ENCODE measurements at places on chromosomes 5 and 9.

DNA sequence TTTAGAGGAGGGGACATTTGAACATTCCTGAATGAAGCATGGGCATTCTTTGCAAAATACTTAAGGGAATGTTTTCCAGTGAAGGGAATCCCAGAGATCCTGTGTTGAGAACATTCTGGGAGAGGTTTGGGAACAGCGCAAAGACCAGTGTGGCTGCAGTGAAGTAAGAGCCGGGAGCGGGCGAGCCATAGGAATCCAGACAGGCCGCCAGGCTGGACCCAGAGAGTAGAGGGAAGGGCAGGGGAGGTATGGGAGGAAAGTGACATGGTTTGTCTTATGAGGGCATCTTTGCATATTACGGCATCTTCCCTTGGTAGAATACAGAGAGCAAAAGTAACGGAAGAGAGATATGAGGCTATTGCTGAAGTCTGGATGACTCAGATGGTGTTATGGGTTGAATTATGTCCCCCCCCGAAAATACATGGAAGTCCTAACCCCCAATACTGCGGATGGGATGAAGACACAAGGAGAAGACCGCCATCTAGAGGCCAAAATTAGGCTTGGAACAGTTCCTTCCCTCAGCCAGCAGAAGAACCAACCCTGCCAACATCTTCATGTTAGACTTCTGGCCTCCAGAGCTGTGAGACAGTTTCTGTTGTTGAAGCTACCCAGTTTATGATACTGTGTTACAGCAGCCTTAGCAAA lies 268.2 kb downstream of the MAST4 start:
- DNase-seq: no peak

GRCh38 chr9:133207021-133207531 lies 2.0 kb downstream of the OBP2B start:
- DNase-seq: no peak

DNA sequence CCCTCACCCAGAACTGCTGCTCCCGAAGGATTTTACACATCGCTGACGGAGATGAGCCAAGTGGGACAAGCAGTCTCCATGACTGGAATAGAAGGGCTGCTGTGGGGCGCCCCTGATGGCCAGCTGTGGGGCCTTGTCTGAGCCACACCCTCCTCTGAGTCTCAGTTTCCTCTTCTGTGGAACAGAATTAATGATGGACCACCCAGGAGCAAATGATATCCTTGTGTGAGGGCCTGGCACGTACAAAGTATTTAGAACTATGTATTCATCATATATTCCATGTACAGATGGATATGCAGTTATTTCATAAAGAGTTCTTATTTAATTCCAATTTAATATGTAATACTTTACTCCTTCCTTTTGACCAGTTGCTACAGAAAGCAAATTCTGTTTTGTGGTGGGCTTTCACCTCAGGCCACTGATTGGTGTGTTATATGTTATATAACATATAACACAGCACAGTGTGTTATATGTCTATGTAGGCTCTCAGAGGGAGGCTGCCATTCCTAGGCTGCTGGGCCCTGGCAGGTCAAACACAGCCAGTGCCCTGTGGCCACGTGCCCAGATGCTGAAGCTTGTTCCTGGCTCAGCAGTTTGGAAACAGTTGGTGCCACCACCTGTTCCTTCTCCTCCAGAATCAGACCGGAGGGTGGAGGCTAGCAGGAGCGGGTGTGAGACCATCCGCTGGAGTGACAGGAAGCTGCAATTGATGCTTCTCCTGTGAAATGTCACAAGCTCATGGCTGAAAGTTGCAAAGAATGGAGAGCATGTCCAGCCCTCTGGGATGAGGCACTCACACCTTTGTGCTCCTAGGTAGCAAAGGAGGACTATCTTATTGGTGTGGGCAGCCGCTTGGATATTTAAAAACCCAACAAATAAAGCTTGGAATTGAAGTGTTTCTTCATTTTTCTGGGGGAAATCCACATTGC lies 4.4 kb upstream of the FGD3 start:
- no peak for DNase-seq

- DNase-seq: no peak
Observed at GRCh38 chr5:13989832-13990231, 45.3 kb upstream of the DNAH5 start.

GRCh38 chr9:70137577-70137976 lies 93.9 kb downstream of the MAMDC2 start:
- no peak for DNase-seq

GRCh38 chr9:32965999-32966722 lies 35.3 kb downstream of the APTX start:
- DNase-seq: peak; percentile 5

GRCh38 chr5:78162253-78162862 lies 132.1 kb downstream of the AP3B1 start:
- DNase-seq: peak; percentile 59

GRCh38 chr5:4720831-4721230 lies 419.3 kb upstream of the ADAMTS16 start:
- no peak for DNase-seq

DNA sequence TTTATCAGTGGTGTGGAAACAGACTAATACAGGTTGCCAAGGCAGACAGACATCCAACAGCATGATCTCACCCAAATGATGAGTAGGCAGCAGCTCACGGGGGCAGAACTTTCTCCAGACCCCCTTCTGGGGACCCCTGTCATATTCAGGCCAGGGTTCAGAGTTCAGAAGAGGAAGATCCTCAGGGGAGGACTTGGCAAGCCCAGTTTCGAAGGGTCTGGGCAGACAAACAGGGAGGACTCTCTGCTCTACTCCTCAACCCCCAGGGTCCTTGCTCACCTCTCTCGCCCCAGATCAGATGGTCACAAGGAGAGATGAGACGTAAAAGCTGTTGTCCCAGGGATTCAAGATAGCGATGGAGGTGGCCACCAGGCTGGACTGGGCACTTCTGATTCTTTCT lies 215.1 kb upstream of the MVB12B start:
- DNase-seq: no peak

- no peak for DNase-seq
Observed at GRCh38 chr5:150626853-150627276, 13.6 kb upstream of the SYNPO start.

GRCh38 chr5:84080908-84081307 lies 303.8 kb downstream of the EDIL3 start:
- DNase-seq: no peak

GRCh38 chr5:56356121-56356835 lies 123.1 kb upstream of the ANKRD55 start:
- DNase-seq: no peak

DNA sequence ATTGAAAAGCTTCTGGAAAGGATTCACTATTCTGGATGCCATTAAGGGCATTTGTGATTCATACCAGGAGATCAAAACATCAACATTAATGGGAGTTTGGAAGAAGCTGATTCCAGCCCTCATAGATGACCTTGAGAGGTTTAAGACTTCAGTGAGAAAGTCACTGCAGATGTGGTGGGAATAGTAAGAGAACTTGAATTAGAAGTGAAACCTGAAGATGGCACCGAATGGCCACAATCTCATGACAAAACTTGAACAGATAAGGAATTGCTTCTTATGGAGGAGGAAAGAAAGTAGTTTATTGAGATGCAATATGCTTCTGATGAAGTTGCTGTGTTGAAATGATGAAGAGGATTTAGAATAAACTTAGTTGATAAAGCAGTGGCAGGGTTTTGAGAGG lies 254.6 kb upstream of the SLC24A2 start:
- no peak for DNase-seq

DNA sequence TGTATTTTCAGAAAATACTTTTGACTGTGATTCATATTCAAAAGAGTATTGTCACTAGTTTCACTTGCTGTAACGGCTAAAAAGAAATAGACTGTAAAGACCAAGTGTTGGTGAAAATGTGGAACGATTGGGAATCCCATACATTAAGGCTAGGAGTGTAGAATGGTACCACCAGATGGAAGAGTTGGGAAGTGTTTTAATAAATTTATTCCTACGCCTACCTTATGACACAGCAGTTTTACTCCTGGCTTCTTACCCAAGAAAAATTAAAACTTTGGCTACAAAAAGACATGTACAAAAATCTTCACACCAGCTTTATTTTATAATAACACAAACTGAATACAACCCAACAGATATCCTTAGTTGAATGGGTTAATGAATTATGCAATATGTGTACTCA lies 256.2 kb downstream of the TAF11L14 start:
- no peak for DNase-seq

- no peak for DNase-seq
Observed at GRCh38 chr5:84383296-84383815, 1.3 kb downstream of the EDIL3 start.

DNA sequence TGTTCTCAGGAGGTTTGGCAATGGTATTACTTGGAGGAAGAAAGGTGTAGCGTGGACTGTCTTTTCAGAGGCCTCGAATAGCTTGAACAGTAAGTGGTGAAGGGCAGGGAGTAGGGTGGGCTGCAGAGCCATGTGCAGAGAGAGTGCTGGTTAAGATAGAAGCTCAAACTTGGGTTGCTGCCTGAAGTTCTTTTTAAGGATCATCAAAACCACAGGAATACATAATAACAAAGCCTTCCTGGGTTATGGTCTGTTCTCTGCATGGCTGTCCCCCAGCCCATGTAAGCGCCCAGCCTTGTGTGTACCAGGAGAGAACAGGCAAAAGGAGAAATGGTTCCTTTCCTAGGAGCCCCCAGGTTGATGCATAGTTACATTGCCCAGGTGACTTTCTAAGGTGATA lies 43.9 kb downstream of the RCL1 start:
- no peak for DNase-seq

- DNase-seq: no peak
Observed at GRCh38 chr5:100722657-100723056, 180.4 kb downstream of the ST8SIA4 start.

- no peak for DNase-seq
Observed at GRCh38 chr5:37860206-37860605, 20.4 kb upstream of the GDNF start.
